ENCODE measurements at places on chromosomes 7 and 10.

DNA sequence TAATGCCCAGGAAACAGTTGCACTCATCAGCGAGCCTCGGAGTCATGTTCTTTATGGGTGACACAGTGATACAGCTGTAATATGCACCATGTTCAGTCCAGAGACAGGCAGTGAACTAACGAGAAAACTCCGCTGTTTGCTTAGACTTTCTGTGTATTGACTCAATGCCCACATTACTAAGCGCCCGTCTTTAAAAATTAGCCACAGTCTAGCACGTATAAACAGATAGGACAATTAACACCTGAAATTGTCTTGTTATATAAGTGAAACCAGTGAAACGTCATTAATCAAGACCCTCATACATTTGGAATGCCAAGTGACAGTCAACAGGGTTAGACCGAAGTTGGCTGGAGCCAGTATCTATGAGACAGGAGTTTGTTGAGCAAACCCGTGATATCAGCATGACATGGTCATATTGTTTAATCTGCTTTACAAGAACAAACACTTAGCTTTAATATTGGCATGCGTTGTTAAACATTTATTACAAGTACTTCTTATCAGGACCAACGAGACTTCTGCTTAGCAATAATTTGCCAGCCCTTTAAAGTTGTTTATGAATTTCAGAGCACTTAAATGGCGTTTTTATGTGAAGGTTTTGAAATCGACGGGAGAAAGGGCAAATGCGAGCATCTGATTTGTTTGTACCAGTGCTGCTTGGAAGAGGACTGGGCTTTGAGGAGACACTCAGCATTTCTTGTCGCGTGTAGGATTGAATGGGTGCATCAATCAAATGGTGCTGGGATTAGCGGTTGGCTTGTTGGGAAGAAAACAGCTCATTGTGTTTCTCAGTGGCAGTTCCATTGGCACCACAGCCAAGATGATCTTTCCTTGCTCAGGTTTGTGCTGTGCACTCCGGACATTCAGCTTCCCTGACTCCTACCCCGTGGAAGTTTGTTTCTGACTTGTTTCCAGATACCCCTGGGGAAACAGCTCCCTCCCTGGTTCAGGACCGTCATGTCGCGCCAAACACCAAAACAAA lies 56.3 kb downstream of the CAMK1D start:
- no peak for DNase-seq

GRCh38 chr7:38169847-38170246 lies 8.2 kb upstream of the STARD3NL start:
- DNase-seq, result no peak

DNA sequence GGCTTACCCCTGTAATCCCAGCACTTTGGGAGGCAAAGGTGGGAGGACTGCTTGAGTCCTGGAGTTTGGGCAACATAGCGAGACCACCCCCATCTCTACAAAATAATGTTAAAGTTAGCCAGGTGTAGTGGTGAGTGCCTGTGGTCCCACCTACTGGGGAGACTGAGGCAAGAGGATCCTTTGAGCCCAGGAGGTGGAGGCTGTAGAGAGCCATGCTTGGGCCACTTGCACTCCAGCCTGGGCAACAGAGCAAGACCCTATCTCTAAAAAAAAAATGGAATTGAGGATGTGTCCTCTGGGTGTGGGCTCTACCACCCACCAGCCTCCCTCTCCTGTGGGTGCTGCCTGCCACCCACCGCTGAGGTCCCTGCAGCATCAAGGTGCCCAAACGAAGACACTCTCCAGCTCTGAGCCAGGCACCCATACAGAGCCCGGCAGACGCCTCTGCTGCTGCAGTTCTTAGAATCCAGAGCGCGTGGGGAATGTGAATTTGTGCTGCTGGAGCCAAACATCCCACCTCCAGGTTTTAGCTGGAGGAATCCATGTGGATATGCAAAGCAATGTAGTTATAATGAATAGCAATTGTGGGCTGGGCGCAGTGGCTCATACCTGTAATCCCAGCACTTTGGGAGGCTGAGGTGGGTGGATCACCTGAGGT lies 176.0 kb upstream of the TNRC18 start:
- no peak for DNase-seq

GRCh38 chr7:66352071-66352470 lies 146.9 kb downstream of the TPST1 start:
- DNase-seq, result no peak
